Naive thymus-derived CD8-positive, alpha-beta T cell (primary cell): ENCODE measurements at places on chromosomes 1 and 21. TPM values are rescaled to one million over a fixed set of nuclear protein-coding genes. Genes with fewer than 3 reads are reported as not detected.

RC3H1 gene
- polyA plus RNA-seq, result 5.2 TPM

METTL18 gene
- 27.5 TPM for polyA plus RNA-seq

- H3K4me3 ChIP-seq, result no peak overlapping the region
- no peaks in the 10 kb centered on the region for H3K36me3 ChIP-seq
- no peaks in the 10 kb centered on the region for H3K4me1 ChIP-seq
- no peak overlapping the region for H3K27ac ChIP-seq
- H3K27me3 ChIP-seq, result no peaks in the 10 kb centered on the region
Observed at GRCh38 chr1:2383576-2383975, 7.8 kb downstream of the MORN1 start.

RUNX3 gene
- polyA plus RNA-seq, result 22.0 TPM
